ENCODE measurements at places on chromosomes 13 and 19.

- peak; percentile 98 for DNase-seq
These were observed 26.8 kb downstream of the PPP5C start for GRCh38 chr19:46373491-46374359.

GRCh38 chr13:39781381-39781780 is 125.9 kb downstream of the COG6 start:
- DNase-seq, result no peak

DNA sequence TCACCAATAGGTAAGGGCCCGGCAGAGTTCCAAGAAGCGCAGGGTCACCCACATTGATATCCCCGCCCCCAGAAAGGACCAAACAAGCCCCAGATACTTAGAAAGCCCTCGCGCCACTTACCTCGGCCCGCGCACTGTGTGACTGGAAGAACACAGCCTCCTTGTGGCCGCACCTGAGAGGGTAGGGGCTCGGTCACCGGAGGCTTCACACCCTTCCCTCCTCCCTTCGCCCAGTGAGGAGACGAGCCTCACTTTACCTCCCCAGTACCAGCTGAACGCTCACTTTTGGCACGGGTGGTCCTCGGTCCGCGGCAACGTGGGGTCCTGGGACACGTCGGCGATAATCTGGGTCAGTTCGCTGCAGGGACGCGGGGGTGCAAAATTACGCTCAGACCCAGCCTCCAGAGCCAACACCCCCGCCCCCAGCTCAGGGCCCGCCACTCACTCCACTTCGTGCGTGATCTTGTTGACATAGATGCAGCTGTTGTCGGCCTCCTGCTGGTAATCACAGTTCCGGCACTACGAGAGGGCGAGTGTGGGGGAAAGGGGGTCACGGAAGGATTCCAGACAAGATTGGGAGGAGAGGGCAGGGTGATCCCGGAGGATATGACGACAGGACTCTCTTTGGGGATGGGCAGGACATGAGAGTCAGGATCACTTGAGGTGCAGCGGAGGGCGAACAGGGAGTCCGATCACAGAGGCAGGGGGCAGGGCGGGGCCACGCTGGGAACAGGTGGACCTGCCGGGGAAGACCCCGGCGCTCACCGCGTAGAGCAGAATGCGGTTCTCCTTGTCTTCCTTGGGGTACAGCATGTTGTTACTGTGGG is 568 bp downstream of the POLR2I start:
- DNase-seq, result peak; percentile 48

DNA sequence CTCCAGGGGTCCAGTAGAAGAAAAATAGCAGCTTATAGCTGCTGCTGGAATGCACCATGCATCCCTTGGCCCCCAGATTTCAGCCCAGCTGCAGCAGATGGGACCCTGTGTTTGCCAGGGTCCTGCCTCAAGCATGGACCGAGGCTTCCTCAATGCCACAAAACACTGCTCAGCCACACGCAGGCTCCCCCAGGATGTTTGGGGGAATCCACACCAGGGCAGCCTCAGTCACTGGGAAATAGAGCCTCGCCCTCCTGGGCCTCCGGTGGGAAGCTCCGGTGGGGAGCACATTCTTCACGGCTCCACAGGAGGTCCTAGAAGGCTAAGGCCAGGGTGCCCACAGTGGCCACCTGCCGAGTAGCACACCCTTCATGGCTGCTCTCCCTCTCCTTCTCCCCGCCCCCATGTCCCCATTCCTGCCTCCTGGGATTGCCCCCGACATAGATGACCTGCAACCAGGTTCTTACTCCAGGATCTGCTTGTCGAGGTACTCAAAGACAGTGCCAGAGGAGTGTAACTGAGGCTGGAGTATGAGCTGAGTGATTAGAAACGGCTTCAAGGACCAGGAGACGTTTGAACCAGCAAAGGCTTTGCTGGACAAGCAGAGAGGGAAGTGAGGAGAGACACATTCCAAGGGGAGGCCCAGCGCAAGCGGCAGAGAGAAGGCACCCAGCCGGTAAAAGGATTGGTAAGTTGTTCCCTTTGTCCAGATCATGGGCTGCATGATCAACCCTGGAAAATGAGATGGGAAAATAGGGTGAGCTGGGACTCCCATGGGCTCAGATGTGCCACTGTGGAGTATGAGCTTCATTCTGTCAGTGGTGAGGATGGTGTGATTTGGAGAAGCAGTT is 110.7 kb upstream of the UQCRFS1 start:
- DNase-seq, result no peak

DNA sequence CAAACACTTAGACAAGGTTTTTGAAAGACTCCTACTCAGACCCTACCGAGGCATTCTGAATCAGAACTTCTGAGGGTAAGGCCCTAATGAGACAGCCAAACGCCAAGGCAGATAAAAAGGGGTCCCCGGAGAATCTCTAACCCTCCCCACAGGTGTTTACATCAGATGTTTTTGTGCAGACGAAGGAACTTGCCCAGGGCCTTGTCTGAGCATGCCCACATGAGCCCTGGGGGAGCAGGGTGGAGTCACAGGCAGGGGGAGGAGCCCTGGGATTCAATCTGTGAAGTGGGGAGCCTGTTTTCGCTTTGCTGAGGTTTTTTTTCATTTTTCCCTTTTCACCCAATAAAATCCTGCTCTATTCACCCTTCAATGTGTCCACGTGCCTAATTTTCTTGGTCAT is 61.6 kb upstream of the MED4 start:
- peak; percentile 53 for DNase-seq

GRCh38 chr19:54804101-54804500 is 691 bp downstream of the KIR2DL4 start:
- no peak for DNase-seq

DNA sequence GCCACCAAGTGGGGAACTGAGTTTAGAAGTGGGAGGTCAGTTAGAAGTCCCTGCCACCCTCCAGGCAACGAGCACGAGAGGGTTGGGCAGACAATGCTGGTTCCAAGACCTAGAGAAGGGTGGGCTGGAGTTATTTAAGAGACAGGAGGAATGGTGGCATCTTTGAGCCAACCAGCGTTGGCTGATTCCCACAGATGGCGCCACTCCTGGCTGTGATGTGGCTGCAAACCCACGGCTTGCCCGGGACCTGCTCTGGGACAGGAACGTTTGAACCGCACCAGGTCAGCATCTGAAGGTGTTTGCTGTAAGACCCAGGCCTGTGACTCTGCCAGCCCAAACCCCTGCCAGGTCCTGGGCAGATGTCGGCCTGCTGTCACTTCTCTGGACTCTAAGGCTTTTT is 42.8 kb downstream of the BICRA start:
- no peak for DNase-seq

- DNase-seq, result no peak
These were observed 19.2 kb downstream of the ATCAY start for GRCh38 chr19:3899531-3900294.

DNA sequence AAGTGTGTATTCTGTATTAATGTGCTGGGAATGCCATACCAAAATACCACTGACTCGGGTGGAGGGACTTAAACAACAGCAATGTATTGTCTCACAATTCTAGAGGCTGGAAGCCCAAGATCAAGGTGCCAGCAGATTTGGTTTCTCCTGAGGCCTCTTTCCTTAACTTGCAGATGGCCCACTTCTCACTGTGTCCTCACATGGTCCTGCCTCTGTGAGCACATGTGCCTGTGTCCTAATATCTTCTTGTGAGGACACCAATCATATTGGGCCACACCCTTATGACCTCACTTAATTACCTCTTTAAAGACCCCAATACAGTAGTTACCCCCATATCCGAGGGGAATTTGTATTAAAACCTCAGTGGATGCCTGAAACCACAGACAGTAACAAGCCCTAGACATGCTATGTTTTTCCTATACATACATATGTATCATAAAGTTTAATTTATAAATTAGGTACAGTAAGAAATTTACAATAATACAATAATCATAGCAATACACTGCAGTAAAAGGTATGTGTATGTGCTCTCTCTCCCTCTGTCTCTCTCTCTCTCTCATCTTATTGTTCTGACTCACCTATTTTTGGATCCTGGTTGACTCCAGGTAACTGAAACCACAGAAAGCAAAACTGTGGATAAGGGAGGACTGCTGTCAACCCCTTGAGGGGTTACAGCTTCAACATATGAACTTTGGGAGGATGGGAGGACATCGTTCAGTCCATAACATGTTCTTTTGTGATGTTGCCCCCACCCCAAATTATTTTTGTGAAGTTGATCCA is 174.3 kb downstream of the IRS2 start:
- peak; percentile 8 for DNase-seq

DNA sequence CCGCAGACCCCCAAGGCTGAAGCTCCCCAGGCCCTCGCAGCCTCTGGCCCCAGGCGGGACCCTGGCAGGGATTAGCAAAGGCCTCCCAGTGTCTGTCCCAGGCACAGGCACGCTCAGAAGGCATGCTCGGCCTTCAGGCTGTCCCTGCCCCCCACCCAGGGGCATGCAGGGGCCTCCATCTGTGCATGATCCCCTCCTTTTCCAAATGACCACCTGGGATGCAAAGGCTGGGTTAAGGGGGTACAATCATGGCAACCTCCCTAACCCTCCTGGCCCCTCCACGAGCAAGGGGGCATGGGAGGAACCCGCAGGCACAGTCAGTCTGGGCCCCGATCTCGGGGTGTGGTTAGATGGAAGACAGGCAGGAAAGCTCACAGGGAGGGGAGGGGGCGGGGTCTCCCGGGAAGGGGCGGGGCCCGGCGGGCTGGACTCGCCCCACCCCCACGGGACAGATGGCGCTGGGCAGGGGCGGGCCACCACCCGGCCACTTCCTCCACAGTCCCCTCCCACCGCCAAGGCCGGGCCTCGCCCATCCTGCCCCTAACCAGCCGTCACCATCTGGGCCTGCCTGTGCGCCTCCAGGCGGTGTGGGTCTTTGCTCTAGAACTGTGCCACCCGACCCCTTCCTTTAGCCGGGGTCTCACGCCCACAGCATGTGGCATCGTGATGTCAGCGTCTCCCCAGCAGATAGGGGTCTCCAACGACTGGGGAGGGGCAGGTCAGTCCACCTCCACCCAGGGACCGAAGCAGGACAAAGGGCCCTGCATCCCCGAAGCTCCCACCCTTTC is 7.0 kb upstream of the REXO1 start:
- DNase-seq, result peak; percentile 51

GRCh38 chr13:79833991-79834390 is 353.0 kb downstream of the NDFIP2 start:
- DNase-seq, result no peak

DNA sequence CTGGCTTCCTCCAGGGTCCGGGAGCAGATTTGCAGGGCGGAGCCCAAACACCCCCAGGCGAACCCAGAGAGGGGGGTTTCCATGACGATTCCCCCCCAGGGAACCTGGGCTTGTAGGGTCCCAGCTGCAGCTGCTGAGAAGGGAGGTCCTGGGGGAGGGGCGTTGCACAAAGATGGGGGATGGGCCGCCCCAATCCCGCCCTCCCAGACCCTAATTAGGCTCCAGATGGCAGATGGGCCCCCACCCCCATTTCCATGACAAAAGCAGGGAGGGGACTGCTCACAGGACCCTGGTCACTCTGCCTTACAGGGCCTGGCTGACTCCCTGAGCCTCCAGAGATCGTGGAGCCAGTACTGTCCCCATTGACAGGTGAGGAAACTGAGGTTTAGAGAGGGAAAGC is 15.2 kb downstream of the ELAVL3 start:
- no peak for DNase-seq

GRCh38 chr19:30402436-30403202 is 30.4 kb downstream of the ZNF536 start:
- DNase-seq, result no peak

GRCh38 chr13:74153316-74153715 is 19.1 kb upstream of the KLF12 start:
- no peak for DNase-seq

DNA sequence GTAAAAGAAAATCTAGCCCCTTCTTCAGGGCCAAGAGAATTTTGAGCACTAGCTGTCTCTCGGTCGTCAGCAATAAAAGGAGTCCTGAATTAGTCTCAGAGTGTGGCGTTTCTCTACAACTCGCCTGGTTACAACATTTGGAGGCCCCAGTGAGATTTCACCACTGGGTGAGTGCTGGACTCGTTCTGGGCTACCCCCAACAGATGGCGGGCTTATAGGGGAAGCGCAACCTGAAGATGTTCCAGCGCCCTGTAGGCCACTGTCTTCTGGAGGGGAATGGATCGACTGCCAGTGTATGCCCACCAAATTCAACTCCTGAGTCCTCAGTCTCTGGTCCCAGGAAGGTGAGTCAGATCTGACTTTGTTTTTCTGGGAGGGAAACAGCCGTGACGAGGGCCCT is 11.7 kb upstream of the ZNF181 start:
- no peak for DNase-seq

DNA sequence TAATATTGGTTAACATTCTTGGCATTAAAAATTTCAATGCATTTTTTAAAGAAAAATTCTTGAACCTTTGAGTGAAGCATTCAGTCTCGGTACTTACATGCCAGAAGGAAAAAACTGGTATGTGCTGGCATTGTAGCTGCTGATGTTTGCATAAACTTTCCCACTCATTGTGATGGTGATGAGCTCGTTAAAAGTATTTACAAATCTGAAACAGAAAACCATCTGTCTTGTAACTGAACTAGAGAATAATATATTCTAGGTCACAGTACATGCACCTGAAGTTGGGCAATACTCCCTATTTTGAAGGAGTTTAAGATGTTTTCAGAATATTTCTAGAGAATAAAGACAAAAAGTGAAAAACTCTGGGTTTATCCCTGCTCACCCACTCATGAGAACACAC is 64.1 kb downstream of the SLC15A1 start:
- DNase-seq, result no peak

GRCh38 chr13:34810996-34811395 is 131.1 kb upstream of the NBEA start:
- no peak for DNase-seq

- peak; percentile 88 for DNase-seq
These were observed 2.9 kb downstream of the LDLR start for GRCh38 chr19:11092181-11092538.

GRCh38 chr13:106493533-106494220 is 41.8 kb downstream of the EFNB2 start:
- DNase-seq, result no peak

GRCh38 chr19:42295831-42296525 is 6.0 kb upstream of the PRR19 start:
- peak; percentile 78 for DNase-seq

DNA sequence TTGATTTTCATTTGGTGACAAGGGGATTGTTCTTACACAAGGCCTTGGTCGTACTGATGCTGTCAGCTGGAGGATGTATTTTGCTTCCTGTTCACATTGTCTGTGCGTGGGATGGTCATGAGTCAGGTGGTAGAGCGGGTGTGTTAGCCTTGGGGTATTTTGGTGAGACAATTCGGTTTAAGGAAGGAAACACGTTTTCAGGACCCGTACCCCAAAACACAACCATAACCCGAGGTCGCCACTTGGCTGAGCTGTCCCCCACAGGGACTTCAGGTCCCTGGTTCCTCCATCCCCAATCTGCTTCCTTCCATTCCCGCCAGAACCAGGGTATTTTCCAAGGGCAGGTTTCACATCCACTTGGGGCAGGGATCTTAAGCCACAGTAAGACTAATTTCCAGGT is 15.0 kb downstream of the MYO9B start:
- DNase-seq, result no peak

DNA sequence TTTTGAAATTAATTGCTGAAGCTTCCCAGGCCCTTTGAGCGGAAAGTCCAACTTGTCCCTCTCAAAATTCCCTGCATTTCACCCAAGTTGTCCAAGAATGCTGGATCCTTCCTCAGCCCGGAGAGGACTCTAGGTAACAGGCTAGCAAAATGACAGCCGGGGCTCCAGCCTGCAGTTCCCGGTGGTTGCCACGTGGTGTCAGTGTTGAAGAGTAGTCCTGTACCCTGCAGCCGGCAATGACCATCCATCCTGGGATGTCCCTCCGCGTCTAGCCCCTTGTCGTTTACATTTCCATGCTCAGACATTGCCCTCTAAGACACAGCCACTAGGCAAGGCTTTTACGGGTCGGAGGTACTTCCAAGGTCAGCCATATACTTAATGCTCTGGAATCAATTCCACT is 31.4 kb upstream of the MTIF3 start:
- peak; percentile 49 for DNase-seq

GRCh38 chr19:52963247-52963618 is 552 bp upstream of the ZNF816 start:
- DNase-seq, result no peak
